ENCODE measurements at places on chromosomes 3 and 15. TPM values are rescaled to one million over a fixed set of nuclear protein-coding genes. Genes with fewer than 3 reads are reported as not detected.

The HCN4 gene
- 0.93 TPM for polyA plus RNA-seq

The CSPG5 gene
- 3.1 TPM for polyA plus RNA-seq

The CGNL1 gene
- 61.0 TPM for polyA plus RNA-seq

The SI gene
- not detected for polyA plus RNA-seq

The CFAP100 gene
- 0.46 TPM for polyA plus RNA-seq

All from left renal pelvis (tissue), 4 donors.